ENCODE measurements at places on chromosomes 7 and 10.

DNA sequence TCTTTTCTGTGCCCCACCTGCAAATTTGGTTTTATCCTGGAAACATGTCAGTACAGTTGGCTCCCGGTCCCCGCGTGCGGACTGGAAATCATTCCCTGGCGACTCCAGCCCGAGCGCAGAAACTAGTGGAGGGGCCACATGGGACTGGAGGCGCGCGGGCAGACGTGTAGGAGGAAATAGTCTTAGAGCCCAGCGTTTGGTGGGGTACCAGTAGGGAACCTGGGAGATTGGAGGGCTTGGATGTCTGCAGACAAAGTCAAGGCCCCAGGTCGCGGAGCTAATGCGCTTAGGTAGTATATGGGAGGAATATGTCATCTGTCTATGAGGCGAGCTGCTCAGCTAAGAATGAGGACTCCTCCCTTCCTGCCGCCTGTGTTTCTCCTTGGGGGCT lies 1.3 kb downstream of the GALNT17 start:
- DNase-seq, result no peak

- no peak for DNase-seq
Observed at GRCh38 chr10:23186178-23186577, 5.9 kb upstream of the PTF1A start.

- no peak for DNase-seq
Observed at GRCh38 chr7:94223375-94224084, 171.2 kb upstream of the COL1A2 start.

DNA sequence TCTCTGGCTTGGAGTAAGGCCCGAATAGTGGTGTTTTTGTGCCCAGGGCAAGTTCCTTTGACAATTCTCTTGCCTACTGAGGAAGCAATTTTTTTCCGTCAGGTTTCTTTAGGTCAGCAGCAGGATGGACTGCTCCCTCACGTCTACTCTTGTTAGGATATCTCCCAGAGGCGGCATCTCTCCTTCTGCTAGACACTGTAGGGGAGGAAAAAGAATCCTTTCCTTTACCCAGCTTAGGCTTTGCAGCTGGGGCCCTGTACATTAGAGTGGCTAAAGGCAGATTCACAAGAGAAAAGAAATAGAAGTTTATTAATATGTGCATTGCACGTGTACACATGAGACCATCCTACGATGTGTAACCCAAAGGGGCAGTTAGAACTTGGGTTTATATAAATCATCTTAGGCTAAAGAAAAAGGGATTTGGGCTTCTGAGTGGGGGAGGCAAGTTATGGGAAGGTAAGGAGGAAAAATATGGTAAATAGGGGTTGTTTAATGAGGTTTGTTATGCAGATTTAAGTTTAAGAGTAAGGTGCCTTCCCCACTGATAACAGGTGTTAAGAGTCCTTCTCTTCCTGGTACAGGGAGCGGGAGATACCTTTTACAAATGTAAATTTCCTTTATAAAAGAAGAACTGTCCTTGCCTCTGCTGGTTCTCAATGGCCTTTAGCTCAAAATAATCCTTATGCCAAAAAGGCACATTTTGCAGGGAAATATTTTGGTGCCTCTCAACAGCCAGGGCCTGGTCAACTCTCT lies 156.4 kb downstream of the AOAH start:
- no peak for DNase-seq

GRCh38 chr7:155846156-155846555 lies 33.9 kb upstream of the SHH start:
- DNase-seq, result no peak

DNA sequence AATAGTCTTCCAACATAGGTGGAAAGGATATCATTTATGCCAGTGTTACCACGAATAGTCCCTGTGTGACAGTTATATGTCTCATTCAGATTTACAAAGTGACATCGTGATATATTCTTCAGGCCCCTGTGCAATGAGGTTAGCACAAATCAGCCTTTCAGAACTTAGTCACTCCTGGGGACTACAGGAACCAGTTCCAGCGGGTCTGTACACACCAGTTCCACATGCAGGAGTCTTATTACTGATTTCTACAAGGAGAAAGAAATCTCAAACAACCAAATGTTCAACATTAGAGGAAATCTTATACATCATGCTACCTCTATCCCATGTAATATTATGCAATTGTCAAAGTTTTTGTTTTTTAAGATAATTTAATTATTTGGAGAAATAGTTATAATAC lies 4.4 kb upstream of the WDR91 start:
- DNase-seq, result no peak

- no peak for DNase-seq
Observed at GRCh38 chr10:120833222-120833928, 17.8 kb upstream of the WDR11 start.

GRCh38 chr7:36054637-36055036 lies 98.4 kb upstream of the EEPD1 start:
- no peak for DNase-seq

GRCh38 chr10:51789118-51789517 lies 89.7 kb upstream of the CSTF2T start:
- no peak for DNase-seq

DNA sequence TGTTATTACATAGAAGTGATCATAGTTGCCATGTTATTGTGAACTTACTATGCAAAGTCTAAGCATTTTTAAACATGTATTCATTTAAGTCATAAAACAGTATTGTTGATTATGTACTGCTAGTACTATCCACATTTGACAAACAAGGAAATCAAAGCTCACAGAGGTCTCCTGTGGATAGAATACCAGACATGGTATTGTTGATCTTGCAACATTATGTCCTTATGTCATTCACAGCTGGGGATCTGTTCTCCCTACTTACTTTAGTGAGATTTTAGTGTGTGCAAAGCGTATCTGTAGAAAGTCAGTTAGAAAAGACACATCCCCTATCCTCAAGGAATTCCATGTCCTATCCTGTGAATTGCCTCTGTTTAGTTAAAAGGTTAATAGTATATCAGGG lies 106.1 kb downstream of the SND1 start:
- DNase-seq, result no peak

- DNase-seq, result no peak
Observed at GRCh38 chr7:71408271-71408670, 276.3 kb downstream of the GALNT17 start.

DNA sequence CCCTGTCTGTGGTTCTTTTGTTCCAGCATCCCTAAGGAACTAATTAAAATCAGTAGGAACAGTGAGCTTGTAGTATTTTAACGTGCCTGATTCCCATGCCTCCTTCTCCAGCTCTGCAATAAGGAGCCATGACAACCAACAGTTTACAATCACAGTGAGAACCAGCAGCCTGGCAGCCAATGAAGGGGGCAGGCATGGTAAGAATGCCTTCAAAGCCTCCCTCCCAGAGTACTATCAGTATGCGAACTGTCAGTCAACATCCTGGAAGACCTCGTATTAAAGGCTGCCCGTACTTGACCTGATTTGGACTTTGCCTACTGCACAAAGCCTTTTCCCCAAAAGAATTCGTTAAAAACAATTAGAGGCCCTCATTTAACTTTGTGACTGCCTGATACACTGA lies 7.7 kb downstream of the ZPBP start:
- no peak for DNase-seq

- no peak for DNase-seq
Observed at GRCh38 chr7:110941385-110941784, 149.5 kb upstream of the LRRN3 start.

- DNase-seq, result no peak
Observed at GRCh38 chr7:111840528-111840927, 278.2 kb upstream of the IMMP2L start.

GRCh38 chr7:73973091-73973490 lies 54.9 kb upstream of the ELN start:
- no peak for DNase-seq

DNA sequence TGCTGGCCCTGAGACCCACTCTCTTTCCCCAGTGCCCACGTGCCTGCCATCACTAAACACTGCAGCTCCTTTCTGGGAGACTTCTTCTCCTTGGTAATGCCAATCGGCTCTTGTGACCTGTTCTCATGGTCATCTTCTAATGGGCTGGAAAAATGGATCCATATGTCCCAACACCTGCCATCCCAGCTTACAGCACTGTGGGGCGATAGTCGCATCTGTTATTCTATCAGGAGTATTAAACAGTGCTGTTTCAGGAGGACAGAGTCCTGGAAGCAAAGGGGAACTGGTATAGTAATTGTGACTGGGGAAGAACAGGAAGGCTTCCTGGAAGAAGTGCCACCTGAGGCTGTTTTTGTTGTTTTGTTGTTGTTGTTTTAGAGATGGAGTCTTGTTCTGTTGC lies 411.2 kb downstream of the GLRX3 start:
- DNase-seq, result no peak

DNA sequence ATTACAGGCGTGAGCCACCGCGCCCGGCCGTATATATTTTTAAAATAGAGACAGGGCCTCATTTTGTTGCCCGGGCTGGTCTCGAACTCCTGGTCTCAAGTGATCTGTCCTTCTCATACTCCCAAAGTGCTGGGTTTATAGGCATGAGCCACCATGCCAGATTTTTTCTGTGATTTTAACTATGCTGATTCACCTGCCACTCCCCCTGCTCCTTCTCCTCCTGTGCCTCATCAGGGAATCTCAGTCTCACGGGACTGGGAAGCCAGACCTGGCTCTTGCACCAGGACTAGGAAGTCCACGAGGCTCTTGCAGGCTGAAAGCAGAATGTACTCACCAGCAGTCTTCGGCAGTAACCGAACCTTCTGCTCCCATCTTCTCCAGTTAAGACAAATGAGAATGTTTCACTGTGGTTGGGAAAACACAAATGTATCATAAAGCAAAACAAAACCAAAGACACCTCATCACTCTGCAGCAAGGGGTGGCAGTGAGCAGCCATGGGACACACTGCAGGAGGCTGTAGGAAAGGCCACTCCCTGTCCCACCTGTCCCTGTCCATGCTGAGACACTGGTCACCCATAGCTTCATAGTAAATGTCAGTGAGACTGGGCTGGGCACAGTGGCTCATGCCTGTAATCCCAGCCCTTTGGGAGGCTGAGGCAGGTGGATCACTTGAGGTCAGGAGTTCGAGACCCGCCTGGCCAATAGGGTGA lies 78.7 kb upstream of the MKRN1 start:
- DNase-seq, result no peak

DNA sequence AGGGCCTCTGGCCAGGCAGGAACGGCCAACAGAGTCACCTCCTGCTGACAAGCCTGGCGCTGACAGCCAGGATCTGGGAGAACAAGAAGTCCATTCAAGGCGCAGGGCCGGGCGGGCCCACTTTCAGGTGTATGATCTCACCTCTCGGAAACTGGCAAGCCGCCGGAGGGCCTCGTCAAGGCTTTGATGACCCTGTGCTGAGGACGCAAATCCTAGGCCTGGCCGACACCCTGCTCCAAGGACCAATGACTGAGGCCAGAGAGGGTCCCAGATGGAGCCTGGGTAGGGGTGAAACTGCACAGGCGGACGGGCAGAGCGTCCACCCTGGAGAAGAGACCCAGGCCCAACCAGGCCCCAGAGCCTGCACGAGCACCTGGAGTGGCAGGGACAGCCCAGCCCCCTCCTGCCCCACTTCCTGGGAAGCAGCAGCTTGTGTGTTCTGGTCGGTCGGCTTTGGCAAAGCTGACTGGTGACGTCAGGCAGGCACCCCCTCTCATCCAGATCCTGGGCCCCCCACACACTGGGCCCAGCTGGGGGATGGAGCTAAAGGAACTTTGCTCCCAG lies 30.6 kb downstream of the MYL10 start:
- DNase-seq, result no peak

- DNase-seq, result no peak
Observed at GRCh38 chr10:49010295-49010694, 70.7 kb upstream of the LRRC18 start.

- DNase-seq, result no peak
Observed at GRCh38 chr7:66697449-66698438, 42.8 kb upstream of the RABGEF1 start.

- no peak for DNase-seq
Observed at GRCh38 chr7:150361402-150361801, 7.2 kb upstream of the REPIN1 start.

GRCh38 chr7:70614237-70615045 lies 517.5 kb upstream of the GALNT17 start:
- DNase-seq, result no peak

DNA sequence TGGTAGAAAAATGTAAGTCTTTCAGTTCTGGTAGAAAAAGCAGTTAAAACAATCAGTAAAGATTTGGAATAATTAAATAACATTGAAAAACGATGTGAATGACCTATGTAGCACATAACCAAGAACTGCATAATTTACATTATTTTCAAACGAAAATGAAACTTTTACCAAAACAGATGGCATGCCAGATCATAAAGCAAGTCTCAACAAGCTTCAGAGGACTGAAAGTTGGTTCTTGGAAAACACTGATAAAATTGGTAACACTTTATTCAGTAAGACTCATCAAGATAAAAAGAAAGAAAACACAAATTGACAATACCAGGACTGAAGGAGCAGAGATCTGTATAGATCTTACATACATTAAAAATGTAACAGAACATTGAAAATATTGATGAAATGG lies 92.8 kb downstream of the VIPR2 start:
- DNase-seq, result no peak

- DNase-seq, result no peak
Observed at GRCh38 chr10:1206601-1207000, 150.4 kb downstream of the WDR37 start.

DNA sequence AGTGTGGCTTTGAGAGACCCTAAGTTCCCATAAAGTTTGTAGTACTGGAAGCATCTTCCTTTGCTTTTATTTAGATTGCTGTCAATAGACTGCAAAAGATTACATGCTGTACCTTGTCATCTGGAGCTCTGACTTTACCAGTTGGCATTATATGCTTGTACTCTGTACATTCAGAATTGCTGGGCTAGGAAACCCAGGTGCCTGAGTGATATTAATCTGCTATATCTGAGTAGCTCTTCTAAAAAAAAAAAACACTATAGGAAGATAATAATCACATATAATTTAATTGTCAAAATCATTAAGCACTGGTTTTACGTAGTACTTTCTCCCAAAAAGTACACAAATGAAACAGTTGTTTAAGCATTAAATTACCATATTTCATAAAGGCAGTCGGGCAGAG lies 12.3 kb downstream of the GATA3 start:
- no peak for DNase-seq

DNA sequence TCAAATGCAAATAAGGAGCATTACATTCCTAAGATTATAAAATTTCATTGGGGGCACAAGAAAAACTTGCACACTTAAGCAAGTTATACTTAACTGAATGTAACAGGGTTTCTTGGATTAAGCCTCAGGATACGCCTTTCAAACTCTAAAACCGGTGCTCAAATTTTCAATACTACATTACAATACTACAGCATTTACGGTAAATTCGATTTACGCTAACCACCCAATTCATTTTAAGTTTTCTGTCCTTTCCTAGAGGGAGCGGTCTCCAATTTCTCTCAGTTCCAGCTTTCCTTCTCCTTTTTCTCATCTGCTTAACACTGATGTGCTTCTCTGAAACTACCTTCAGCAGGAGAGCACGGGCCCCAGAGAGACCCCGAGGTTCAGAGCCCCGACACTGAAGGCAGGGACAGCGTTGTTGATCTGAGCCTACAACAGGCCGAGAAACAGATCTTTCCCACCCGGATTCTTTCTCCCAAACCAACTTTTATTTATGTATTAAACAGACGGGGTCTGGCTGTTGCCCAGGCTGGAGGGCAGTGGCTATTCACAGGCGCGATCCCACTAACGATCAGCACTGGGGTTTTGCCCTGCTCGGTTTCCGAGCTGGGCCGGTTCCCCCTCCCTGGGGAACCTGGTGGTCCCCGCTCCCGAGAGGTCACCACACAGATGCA lies 798 bp downstream of the ZNF425 start:
- DNase-seq, result no peak

GRCh38 chr7:92546856-92547497 lies 18.4 kb downstream of the RBM48 start:
- DNase-seq, result no peak
